ENCODE measurements at places on chromosomes 16 and 17.

GRCh38 chr16:79339863-79340262 is 260.7 kb downstream of the MAF start:
- no peak for DNase-seq

DNA sequence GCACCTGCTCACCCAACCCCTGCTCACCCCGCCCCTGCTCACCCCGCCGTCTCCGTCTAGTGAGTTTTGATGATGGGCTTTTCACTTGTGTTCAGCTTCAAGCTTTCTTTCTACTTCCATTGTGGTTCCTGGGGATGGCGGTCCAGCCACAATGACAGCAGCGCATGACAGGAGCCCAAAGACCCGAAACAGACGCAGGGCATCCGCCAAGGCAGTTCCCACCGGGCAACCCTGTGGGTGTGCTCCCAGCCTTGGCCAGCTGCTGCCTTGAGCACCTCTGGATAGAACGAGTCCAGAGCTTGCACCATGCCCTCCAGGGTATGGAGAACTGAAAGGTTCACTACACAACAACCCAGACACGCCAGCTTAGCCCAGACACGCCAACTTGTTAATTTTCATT is 92.9 kb upstream of the CHMP6 start:
- DNase-seq = no peak

DNA sequence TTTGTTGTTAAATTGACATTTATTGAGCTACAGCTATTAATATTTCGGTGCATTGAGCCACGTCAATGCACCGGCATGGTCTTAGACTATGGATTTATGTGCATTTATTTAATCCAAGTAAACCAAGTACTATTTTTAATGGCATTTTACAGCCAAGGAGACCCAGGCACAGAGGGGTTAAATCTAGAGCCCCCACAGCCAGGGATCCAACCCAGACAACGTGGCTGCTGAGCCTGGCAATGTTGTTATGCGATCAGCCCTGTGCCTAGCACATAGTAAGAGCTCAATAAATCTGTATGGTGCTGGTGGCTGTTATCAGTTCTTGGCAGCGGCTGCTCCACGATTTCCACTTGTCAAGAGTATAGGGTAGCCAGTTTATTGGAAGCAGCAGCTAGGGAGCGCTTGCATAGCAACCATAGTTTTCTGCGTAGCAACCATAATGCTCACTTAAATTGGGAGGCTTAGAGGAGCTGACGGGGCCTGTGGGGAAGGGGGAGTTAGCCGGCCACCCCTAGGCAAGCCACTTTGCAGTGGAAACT is 541 bp upstream of the RBBP6 start:
- no peak for DNase-seq

DNA sequence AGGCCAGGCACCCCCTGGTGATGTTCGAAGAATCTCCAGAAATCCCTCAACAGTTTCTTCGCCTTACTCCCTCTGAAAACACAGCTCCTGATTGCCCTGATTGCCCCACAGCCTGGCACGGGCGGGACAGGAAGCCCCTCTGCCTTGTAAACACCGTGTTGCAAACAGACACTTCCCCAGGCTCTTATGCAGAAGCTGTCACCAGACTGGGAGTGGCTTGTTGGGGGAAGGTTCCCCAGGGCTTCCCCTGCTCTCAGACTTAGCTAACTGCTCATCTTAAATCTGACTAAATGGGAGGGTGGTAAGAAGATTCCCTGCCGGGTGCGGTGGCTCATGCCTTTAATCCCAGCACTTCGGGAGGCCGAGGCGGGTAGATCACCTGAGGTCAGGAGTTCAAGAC is 11.2 kb downstream of the PIK3R5 start:
- peak; percentile 66 for DNase-seq

- DNase-seq = no peak
Observed at GRCh38 chr16:27066668-27067537, at the start of gene C16orf82. C16orf82 (plus strand) TSS chr16:27066927.

DNA sequence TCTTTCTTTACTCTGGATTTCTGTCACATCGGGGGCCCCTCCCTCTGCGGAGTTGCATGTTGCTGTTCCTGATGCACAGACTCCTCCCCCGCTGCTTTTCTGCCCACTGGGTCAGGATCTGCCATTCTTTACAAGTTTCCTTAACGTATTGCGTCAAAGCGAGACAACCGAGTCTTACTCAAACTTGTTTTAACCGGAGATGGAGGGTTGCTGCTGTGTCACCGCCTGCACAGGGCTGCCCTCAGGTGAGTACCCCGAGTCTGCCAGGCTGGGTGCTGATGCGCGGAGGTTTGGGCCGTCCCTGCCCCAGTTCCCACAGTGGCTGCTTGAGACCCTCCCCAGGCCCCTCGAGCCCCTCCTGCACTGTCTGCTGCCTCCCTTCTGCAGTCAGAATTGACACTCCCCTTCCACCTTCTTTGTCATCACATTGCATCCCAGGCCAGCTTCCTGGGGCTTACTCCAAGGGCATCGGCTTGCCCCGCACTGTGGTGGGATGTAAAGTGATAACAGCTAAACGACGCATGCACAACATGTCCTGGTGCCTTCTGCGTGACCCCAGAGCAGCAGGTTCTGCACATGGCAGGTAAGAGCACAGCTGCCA is 19.3 kb downstream of the CARHSP1 start:
- DNase-seq = no peak

DNA sequence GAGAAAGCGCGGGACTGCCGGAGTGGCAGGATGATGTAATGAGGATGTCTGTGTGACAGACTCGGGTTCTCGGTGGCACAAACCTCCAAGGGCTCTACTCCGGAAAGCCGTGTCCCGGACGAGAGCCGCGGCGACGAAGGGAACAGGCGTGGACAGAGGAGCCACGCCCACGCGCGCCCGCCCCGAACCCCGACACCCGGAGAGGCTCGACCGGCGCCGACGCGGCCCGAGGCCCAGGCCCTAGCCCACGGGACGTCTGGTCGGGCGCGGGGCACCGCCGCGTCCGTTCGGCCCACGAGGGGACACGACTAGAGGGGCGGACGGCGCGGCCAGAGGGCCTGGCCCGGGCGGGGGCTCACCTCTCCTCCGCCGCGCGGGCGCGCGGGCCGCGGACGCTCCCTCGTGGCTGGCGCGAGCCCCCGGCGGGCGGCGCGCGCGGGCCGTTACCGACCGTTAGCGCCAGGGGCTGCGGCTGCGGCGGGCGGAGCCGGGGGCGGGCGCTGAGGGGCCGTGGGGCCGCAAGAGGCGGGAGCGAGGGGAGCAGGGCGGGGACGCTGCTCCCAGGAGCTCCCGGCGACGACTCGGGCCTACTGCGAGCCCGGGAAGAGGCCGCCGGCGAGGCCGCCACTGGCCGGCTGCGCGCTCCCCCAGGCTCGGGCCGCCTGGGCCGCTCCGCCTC is 2.1 kb upstream of the IRX5 start:
- DNase-seq = no peak

DNA sequence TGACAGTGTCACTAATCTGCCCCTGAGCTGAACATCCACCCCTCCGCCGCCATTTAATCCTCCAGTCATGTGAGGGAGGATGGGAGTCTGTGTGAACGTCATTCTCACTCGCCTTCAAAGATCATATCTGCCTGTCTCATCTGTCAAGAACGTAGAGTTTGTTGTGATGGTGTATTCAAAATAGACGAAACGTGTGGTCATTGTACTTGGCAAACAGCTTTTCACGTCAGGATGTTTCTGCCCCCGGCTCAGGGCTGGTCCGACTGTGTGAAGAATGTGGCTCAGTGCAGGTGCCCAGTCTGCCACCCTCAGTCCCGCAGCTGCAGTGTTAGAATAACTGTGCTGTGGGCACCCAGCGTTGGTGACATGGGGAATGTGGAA is 148.0 kb downstream of the KCNJ12 start:
- DNase-seq = no peak

DNA sequence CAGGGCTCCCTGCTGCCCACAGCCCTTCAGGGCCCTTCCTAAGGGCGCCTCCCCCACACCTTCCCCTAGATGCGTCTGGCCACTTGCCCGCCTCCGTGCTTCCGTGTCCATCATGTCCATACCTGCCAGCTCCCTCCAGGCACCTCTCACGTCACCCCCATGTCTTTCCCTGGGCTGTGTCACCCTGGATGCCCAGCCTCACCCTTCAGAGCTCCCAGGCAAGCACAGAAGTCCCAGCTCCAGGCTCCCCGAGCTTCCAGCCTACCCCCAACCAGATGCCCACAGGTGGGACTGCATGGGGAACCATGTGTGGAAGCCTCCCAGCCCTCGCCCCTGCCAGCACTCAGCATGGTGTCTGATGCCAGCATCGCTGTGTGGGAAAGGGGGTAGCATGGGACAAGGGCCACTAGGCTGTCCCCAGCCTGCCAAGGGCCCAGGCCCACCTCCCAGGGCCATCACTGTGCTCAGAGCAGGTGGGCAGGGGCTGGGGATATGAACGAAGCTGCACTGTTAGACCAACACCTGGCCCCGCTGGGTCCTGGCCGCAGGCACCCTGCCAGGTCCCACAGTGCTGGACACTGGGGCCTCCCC is 1.9 kb upstream of the AXIN1 start:
- DNase-seq = no peak

- no peak for DNase-seq
Observed at GRCh38 chr17:20046629-20047028, 37.5 kb downstream of the SPECC1 start.

GRCh38 chr16:15671530-15672117 is 21.6 kb downstream of the NDE1 start:
- no peak for DNase-seq

DNA sequence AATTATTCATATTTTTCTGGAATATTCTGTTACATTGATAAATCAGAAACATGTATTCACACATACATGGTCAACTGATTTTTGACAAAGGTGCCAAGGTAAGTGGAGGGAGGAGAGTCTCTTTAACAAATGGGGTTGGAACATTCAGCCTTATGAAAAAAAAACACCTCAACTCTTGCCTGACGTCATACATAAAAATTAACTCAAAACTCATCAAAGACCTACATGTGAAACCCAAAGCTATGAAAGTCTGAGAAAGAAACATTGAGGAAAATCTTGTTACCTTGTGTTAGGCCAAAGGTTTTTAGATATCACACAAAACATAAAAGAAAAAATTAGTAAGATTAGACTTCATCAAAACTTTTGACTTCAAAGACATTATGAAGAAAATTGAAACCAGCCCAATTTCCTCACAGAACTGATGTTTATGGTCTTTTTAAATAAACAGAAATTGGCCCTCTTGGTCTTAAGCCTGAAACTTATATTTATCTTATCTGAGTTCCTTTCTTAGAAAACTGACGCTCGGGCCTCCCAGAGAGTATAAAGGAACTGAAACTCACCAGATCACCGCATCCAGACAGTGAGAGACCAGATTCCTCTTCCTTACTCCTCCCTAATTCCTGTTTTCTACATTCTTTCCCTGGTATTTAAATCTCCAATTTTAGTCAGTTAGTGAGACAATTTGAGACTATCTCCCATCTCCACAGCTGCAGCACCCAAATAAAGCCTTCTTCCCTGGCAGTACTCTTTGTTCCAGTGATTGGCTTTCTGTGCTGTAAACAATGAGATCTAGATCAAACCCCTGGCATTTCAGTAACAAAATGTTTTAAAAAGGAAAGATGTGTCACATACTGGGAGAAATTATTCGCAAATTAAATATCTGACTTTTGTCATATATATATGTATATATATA is 4.0 kb downstream of the HYDIN start:
- DNase-seq = no peak

- DNase-seq = no peak
Observed at GRCh38 chr16:22355487-22355908, 18.9 kb downstream of the CDR2 start.

DNA sequence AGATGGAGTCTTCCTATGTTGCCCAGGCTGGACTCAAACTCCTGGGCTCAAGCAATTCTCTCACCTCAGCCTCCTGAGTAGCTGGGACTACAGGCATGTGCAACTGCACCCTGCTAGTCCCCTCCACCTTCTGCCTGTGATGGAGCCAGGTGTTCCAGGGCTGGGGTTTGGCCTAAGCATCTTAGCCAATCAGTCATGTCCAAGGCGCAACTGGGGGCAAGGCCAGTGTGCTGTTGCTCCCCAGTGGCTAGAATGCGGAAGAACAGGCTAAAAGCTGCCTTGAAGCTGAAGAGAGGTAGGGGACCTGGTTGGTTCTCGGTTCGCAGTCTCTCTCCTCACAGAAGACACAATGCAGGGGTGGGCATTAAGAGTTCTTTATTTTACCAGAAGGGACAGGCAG is 18.6 kb downstream of the FLOT2 start:
- no peak for DNase-seq

DNA sequence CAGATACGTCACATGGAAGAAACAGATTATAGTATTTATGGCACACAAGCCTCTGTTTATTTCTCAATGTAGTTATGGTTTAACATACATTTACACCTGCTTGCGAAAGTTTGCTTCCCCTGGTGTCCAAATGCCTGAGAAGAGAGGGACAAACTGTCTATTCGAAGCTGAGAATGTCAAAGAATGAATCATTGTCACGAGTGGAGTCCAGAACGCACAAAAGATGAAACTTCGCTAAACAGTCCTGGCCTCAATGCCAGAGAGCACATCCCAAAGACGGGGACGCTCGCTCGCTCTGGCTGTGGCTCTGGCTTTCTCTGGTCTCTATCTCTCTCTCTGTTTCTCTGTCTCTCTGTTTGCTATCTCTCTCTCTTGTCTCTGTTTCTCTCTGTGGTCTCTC is 298.8 kb downstream of the FOXL1 start:
- DNase-seq = no peak

DNA sequence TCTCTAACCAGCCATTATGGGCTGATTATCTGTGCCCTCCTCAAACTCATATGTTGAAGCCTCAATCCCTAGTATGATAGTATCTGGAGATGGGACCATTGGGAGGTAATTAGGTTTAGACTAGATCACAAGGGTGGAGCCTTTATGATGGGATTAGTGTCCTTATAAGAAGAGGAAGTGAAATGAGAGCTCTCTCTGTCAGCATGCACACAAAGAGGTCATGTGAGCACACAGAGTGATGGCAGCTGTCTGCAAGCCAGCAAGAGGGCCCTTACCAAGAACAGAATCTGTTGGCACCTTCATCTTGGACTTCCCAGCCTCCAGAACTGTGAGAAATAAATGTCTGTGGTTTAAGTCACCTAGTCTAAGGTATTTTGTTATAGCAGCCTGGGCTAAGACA is 101.9 kb downstream of the PCTP start:
- DNase-seq = no peak

DNA sequence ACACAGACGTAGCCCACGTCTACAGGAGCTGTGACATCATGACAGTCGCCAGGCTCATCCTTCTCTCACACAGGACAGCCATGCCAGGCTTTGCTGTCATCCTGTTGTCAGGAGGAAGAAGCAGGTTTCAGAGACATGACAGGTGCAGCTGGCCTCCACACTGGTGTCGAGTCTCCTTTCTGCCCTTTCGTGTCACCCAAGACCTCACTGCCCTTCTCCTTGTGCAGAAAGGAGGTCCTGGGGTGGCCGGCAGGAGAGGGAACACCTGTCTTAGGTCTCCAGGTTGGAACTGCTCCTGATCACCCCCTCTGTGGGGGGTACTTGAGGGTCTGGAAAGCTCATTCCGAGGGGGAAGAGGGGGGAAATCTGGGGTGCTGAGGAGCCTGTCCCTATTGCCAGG is 41.6 kb upstream of the IRF8 start:
- DNase-seq = no peak

DNA sequence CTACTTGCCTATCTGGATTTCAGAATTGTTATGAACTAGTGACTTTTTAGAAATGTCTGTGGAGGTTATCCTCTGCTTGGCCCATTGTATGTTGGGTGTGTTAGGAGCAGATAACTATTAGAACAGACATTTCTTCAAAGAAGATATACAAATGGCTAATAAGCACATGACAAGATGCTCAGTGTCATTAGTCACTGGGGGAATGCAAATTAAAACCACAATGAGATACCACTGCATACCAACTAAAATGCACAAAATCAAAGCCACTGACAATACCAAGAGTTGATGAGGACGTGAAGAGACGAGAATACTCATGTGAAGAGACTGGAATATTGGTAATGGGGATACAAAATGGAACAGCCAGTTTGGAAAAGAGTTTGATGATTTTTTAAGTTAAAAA is 39.2 kb downstream of the CEP112 start:
- DNase-seq = no peak
